Activated T-cell treated with anti-CD3 and anti-CD28 coated beads for 4 hours (primary cell): ENCODE measurements at places on chromosomes 6 and 20.

- no peak for DNase-seq
Measured at GRCh38 chr6:148166339-148166968, 176.2 kb upstream of the SASH1 start.

GRCh38 chr6:5046430-5046829 is 38.7 kb upstream of the PPP1R3G start:
- no peak for DNase-seq

- DNase-seq = no peak
Measured at GRCh38 chr6:18207438-18207837, 52.2 kb downstream of the KDM1B start.

DNA sequence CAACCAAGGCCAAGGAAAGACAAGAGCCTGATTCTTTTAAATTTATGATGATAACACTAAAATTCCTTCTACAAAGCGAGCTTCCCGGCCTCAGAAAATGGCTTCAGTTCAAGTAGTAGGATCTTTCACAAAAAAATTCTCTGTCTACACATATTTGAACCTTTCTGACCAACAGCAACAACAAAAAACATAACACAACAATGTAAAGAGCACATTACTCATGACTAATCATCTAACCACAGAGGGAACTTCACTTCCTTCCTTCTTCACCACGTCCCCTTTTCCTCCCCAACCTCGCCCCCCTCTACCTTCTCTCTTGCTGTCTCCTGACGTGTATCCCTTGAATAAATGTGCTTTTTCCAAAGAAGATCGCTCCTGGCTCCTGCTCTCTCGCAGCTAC is 228.2 kb downstream of the MYLK4 start:
- DNase-seq = no peak

DNA sequence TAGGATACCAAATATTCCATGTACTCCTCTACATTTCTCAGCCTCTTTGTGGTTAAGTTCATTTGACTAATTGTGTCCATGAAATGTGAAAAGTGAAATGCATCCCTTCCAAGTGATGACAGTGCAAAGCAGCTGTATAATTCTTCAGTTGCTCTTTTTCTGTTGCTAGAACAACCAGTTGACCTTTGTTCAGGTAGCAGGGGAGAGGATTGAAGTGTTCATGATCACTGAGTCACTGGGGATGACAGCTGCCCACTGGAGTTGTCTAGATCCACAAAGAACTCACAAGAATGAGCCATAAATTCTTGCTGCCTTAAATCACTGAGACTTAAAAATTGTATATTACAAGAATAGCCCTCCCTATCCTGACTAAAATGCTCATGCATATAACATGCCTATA is 254.6 kb downstream of the EPHA7 start:
- DNase-seq = no peak

DNA sequence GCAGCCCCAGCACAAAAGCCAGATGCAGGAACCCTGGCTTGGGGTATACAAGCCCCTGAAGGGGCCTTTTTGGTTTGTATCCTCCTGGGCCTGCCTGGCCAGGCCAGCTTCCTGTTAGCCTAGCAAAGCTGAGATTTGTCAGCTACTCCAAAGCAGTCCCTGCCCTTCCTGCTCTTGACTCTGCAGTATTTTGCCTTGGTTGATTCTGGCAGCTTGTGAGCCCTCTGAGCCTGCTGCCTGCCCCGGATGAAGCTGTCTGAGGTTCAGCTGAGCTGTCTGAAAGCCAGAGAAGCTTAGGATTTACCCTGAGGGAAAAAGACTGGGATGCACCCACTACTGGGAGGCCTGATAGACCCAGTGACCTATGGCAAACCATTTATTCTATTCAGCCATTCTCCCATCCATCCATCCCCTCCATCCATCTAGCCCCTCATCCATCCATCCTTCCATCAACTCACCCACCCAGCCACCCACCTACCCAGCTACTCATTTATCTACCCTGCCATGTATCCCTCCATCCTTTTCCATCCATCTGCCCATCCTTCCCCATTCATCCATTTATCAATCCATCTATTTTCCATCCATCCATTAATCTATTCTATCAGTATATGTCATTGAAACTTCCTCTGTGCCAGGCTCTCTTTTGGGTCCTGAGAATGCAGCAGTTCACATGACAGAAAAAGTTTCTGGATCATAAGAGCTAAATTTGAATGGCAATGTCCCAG is 307.5 kb downstream of the DHX35 start:
- DNase-seq = no peak

- DNase-seq = peak; percentile 47
Measured at GRCh38 chr6:33419580-33420490, at the start of gene SYNGAP1. Gene SYNGAP1, plus strand, starts transcription at chr6:33420065. Its CDS starts 200 bp downstream, at chr6:33420265.

DNA sequence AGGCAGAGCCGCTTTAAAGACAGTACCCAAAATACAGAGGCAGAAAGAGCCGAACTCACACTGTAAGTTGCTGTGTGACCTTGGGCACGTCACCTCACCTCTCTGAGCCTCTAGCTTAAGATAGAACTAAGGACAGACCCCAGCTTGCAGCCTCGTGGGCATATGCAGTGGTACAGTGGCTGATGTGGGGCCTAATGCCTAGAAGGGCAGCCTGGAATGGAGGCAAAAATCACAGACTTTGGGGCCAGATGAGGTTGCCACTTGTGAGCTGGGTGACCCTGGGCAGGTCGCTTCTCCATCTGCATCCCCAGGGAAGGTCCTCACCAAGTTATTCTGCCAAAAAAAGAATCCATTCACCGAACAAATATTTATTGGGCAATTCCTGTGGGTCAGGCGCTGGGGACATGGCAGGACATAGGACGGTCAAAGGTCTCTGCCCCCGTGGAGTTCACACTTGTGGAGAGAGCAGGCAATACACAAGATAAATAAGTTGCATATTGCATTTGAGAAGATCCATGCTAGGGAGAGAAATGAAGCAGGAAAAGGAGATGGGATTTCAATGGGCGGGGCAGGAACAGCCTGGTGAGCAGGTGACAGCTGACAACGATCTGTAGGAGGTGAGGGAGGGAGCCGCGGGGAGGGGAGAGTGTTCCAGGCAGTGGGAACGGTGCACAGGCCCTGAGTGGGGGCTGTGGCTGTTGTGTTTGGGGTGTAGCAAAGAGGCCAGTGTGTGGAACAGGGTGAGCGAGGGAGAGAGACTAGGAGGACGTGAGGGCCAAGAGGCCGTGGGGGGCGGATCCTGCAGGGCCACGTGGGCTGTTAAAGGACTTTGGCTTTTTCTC is 115.2 kb downstream of the CEBPB start:
- no peak for DNase-seq

DNA sequence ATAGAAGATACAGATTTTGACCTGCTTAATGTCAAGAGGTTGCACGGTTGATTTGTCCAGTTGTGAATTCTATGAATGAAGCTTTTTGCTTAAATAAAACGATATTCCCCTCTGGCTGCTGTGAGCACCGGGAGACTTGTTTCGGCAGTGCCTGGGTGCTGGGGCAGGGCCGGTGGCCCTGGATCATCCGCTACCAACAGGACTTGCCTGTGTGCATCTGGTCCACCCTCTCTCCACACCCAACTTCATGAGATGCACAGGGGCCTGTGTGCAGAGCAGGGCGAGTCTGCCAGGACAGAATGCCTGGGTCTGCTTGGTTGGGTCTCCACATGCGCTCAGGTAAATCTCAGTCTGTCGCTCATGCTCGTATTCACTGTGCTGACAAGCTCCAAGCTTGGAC is 65.5 kb downstream of the TSHZ2 start:
- no peak for DNase-seq

DNA sequence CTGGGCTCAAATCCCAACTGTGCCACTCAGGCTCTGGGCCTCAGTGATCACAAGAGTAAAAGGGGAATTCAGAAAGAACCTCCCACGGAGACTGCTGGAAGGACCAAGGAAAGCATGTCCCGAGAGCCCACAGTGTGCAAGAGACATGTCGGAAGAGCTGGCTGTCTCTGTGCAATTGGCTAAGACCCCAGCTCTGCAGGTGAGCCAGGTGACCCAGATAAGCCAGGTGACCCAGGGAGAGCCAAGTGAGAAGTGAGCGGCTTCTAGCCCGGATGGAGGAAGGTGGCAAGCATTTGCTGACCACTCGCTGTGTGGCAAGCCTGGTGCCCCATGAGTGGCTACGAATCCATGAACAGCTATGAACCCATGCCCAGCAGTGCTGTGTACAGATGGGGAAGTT is 59.1 kb downstream of the RIPOR3 start:
- DNase-seq = no peak

DNA sequence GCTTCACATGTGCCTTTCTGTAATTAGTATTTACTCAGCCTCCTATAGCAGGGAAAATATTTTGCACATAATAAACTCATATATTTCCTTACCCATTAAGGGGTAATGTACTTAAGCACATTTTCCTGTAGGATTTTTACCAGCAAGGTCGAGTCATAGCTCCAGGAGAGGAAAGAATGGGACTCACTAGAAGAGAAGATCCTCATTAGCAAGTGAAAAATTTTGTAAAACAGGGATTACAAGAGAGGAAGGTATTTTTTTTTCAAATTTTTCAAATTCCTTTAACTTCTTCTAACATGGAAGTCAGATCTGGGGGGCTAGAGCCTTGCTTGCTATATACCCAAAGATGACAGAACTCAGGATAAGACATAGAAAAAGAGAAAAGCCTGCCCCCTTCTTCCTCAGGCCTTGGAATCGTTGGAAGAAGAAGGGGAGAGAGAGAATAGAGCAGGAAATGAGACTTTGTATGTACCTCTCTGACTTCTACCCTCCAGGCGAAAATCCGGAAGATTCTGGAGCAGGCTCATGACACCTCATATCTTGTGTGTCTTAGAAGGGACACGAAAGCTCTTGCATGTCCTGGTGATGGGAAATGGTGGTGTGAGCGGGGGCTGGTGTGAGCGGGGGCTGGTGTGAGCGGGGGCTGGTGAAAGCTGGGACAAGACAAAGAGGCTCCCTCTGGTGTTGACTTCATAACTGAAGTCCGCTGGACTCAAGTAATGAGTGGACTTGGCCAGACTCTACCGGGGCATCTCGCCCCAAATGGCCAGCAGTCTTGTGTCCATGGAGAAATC is 256.9 kb upstream of the PLCB4 start:
- no peak for DNase-seq

DNA sequence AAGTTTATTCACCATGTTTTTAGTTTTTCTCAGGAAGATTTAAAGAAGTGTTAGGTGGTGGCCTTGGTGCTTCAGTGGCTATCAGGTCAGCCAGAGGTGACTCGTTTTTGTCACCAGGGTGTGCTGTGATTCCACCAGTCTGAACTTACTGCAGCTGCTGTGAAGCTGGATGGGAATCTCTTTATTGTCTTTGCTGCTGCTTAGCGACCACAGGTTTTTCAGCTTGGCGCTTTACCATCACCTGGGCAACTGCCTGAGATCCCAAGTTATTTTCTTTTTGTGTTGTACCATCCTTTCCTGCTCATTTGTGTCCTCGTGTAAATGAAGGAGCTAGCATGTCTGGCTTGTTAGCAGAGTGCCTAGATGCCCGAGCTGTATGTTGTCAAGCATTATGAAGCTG is 146.9 kb downstream of the MACROD2 start:
- no peak for DNase-seq

DNA sequence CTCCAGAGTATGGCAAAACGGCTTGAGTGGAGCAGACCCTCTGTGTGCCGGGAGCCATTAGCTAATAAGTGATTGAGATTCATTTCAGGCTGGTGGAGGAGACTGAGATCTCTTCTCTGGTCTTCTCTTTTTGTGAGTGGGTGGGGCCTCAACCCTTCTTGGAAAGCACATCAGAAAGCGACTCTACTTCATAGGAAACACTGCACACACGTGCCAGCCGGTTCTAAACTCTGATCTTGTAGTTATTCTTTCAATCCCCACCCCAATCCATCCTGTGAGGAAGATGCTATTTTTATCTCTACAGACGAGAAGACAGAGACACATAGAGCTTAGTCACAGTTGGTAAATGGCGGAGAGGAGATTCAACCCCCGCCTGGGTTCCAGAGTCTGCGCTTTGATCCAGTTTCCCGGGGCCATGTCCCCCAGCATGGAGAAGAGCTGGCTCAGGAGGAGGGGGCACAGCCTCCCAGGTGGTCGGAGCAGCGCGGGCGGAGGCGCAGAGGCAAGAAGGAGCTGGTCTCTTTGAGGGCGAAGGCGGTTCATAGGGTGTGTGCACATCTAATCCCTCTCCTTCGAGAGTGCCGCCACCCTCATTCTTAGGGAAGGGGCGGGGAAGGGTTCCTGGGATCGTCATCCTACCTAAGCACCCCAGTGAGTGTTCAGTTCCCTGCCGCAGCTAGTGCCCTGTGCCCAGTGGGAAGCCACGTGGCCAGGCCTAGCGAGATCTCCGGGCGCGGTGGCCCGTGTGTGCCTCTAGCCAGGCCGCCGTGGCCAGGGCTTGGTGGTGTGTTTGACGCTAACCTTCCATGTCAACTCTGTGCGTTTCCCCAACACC is 49.0 kb upstream of the TAGAP start:
- no peak for DNase-seq
